ENCODE measurements at places on chromosomes 5 and 9. TPM values are rescaled to one million over a fixed set of nuclear protein-coding genes. Genes with fewer than 3 reads are reported as not detected.

N4BP3 gene
- total RNA-seq, result 0.18 TPM

PCDHA4 gene
- 1.1 TPM for total RNA-seq

SIT1 gene
- total RNA-seq, result 1.6 TPM

PCDHA1 gene
- 0.09 TPM for total RNA-seq

SELENOP gene
- total RNA-seq, result 58.1 TPM

IFNA21 gene
- not detected for total RNA-seq

ACOT12 gene
- not detected for total RNA-seq

SH3TC2 gene
- 4.1 TPM for total RNA-seq

ATG12 gene
- total RNA-seq, result 105 TPM

TERT gene
- total RNA-seq, result not detected

PCDHGA3 gene
- total RNA-seq, result 1.1 TPM

ERBIN gene
- 96.3 TPM for total RNA-seq

SPATA31E1 gene
- not detected for total RNA-seq
